ENCODE measurements at places on chromosomes 12 and 14.

DNA sequence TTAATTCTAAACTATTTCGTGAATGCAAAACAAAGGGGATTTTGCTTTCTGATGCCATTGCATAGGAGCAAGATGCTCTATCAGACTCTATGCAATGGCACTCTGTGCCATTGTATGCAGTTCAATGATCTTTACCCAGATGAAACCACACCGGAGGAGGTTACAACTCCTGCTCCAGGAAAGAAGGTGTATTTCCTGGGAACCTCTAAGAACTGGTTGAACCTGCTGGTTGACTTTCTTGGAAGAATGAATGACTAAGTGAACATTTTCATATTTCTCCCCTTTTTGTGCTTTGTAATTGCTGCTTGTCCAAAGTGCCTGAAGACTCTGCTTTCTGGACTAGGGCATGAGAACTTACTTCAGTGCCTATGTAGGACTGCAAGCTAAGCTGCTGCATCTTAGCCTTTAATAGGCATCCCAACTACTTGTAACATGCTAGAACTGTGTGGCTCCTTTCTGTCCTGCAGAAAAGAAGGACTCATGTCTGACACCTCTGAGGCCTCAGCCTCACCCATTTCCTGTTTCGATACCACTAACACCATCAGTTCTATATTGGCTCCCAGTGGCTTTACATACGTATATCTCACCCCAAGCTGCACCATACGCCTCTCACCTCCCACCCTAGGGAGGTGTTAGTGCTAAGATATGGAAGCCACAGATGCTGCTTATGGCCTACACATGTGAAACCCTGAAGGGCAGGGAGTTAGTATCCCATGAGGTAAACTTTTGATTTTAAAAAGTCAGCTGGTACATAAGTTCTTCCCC lies 193.5 kb upstream of the CNOT2 start:
- DNase-seq, result no peak

DNA sequence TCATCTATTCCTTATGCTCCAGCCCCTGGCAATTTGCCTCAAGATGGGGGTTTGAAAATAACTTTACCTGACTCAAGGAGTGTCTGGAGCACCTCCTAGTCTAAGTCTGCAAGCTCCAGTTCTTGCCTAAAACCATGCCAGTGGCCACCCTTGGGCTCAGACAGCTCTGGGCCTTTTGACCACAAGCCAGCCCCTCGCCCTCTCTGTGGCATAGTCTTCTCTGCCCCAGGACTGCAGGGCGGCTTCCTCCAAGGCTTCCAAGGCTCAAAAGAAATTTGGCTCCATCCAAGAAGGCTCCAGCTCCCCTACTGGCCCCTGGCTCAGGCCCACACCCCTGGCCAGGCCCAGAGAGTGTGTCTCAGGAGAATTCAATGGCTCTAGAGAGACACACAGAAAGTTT lies 14.8 kb downstream of the ACVRL1 start:
- DNase-seq, result no peak

GRCh38 chr14:38904959-38905358 lies 198.1 kb downstream of the SEC23A start:
- no peak for DNase-seq

- no peak for DNase-seq
These were observed 22.5 kb upstream of the ATP2B1 start for GRCh38 chr12:89731089-89731488.

DNA sequence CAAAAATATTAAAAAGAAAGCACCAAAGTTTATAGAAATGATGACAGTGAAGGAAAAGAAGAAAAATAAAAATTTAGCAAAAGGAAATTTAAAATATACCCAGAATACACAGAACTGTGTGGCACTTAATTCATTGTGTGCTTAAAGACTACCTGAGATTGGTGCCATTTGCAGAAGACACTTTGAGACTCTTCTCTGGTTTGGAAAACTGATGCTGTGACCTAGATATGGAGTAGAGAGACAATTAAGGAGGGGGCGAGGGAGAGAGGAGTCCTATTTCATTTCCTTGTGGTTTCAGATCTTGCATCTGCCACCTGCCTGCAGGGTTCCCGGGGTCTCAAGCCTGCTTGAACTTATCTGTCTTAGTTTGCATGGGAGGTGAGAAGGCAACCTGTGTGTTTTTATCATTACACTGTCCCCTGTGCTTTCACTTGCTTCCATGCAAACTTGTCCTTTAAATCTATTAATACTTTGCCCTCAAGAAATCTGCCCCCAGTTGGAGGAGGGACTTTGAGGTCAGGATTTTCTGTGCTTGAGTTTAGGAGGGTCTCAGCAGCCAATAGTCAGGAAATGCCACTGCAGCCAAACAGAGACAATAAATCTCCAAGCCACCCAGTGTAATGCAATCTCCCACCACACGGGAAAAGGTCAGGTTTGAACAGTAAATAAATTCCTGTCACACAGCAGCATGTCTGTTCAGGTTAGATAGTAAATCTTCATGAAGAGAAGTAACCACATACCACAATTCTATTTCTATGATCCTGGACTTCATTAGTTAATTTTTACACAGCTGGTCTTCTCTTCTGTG lies 119.4 kb downstream of the CAND1 start:
- DNase-seq, result peak; percentile 66

- no peak for DNase-seq
These were observed 55.3 kb downstream of the RIN3 start for GRCh38 chr14:92568621-92569479.

DNA sequence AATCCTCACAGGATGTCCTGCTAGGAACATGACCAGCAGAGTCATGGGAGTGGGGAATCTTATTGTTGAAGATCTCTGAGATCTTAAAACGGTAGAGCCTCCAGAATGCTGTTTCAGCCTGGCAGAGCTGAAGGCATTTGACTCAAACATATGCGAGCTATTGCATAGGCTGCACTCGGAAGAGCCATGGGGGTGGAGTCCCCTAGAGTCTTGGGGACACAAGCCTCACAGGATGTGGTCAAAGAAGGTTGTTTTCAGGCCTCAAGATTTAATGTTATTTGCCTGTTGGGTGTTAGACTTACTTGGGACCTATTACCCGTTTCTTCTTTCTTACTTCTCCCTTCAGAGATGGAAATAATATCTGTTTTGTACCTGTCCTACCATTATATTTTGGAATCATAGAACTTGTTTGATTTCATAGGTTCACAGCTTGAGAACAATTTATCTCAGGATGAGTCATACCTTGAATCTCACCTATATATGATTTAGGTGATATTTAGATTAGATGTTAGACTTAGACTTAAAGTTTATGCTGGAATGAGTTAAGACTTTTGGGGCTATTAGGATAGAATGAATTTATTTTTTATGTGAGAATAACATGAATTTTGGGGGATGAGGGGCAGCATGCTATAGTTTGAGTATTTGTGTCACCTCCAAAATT lies 172.2 kb upstream of the ATP2B1 start:
- no peak for DNase-seq

DNA sequence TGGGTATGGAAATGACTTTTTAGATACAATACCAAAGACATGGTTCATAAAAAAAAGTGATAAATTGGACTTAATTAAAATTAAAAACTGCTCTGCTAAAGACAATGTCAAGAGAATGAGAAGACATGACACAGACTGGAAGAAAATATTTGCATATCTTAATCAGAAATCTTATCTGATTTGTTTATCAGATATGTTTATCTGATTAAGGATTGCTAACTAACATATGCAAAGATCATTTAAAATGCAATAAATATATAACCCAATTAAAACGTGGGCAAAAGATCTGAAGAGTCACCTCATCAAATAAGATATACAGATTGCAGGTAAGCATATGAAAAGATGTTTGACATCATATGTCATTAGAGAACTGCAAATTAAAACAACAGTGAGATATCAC lies 10.0 kb upstream of the MMP19 start:
- DNase-seq, result no peak

DNA sequence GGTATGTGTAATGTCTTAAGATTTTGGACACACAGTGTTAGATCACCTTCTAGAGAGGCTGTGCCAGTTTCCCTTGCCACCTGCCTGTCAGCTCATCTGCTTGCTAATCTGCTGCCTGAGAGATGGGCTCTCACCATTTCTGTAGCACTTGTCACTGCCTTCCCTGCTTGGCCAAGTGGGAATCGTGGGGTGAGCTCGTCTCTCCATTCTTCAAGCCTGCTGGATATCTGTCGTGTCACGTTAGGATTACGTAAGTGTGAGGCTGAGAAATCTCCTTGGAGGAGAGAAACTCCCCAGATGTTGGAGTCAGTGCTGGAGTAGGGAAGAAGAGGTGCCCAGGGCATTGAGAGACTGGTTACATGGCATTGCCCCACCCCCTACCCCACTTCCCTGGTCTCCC lies 8.6 kb upstream of the RPH3A start:
- no peak for DNase-seq

DNA sequence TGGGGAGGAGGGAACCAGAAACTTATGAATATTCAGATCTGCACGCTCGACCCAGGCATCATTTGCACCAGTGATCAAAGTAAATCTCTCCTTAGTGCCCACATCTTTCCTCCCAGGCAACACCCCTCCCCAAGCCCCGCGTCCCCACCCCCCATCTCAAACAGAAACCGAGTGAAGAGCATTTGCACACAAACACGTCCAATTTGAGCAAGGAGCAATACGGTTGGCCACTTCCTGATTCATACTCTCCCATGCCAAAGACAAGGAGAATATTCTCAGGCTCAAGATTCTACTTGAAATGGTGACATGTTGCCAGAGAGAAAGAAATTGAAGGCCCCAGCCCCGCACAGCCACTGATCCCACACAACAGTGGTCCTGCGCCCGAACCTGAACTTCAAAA lies 7.1 kb downstream of the FOXN3 start:
- DNase-seq, result no peak

DNA sequence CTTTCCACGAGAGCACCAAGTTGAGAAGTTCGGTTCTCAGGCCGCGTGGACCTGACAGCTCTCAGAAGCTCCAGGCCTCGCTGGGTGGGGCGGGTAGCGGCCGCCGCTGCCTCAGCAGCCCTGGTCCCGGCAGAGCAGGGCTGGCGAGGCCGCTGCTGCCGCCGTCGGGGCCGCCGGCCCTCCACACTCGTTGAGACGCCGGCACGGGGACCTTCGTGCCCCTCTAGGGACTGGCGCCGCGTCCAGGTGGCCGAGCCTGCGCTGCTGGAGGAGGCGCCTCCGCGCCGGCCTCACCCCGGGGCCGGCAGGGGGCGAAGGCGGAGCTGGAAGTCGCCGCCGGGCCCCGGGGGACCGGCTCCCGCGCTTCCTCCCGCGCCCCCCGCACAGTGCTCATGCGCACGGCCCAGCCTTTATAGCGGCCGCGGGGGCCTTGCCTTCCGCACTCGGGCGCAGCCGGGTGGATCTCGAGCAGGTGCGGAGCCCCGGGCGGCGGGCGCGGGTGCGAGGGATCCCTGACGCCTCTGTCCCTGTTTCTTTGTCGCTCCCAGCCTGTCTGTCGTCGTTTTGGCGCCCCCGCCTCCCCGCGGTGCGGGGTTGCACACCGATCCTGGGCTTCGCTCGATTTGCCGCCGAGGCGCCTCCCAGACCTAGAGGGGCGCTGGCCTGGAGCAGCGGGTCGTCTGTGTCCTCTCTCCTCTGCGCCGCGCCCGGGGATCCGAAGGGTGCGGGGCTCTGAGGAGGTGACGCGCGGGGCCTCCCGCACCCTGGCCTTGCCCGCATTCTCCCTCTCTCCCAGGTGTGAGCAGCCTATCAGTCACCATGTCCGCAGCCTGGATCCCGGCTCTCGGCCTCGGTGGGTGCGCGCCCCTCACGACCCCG lies at the start of gene COCH:
Gene COCH (plus strand): TSS at position 440 of the 879 bp plus-strand sequence. CDS start 380 bp downstream, at position 820.
- no peak for DNase-seq

DNA sequence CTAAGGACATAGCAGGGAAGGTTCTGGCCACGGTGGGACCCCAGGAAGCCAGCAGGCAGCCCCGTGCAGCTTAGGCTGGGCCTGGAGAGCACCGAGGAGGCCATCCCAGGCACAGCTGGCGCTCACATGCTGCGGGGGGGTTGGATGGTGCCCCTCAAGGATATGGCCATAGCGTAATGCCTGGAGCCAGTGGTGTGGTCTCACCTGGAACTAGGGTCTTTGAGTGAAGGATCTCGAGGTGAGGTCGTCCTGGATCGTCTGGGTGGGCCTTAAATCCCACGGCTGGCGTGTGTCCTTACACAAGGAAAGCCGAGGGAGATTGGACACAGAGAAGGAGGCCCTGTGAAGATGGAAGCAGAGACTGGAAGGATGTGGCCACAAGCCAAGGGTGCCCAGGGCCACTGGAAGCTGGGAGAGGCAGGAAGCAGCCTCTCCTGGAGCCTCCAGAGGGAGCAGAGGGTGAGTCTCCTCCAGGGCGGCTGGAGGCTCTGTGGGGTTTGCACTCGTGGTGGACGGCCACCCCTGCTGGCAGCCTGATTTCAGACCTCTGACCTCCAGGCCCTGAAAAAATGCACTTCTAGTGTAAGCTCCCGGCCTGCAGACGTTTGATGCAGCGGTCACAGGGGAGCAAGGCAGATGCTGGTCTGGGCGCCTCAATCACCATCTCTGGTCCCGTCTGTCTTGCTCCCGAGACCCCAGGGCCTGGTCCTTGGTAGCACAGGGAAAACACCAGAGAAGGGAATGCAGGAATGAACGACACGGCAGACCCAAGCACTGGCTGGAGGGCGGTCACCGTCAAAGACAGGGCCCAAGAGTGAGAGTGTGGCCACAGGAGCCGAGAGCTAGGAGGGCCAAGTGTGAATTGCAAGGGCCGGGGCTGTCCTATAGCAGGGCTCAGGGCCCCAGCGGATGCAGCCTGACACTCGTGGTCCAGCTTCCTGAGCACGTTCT lies 218.6 kb downstream of the KIF26A start:
- DNase-seq, result no peak

DNA sequence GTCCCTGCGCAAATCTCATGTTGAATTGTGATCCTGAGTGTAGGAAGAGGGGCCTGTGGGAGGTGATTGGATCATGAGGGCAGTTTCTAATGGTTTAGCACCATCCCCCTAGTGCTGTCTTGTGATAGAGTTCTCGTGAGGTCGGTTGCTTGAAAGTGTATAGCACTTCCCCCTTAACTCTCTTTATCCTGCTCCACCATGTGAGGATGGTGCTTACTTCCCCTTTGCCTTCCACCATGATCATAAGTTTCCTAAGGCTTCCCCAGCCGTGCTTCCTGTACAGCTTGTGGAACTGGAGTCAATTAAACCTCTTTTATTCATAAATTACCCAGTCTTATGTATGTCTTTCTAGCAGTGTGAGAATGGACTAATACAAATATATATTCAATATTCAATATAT lies 303.7 kb upstream of the SEL1L start:
- DNase-seq, result no peak

GRCh38 chr14:57009585-57010515 lies 199.6 kb upstream of the OTX2 start:
- DNase-seq, result no peak

DNA sequence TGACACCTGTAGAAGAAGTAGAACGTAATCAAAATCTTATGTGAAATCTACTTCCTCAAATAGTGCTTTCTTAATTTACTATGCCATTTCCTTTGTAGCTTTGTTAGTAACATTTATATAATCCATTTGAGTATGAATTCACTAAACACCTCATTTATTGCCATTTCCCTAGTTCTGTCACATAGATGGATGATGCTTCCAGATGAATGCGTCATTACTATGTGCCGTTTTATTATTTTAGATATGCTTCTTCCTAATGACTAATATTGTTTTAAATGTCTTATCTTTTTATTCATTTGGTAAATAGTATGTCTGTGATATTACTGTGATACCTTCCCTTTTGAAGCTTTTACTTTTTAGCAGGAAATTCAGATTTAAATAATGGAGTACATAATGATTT lies 14.4 kb downstream of the FRMD6 start:
- no peak for DNase-seq
